ENCODE measurements at places on chromosomes 4 and X.
A peak's percentile ranks its signal among the peaks of the same experiment; 100 is the strongest.

DNA sequence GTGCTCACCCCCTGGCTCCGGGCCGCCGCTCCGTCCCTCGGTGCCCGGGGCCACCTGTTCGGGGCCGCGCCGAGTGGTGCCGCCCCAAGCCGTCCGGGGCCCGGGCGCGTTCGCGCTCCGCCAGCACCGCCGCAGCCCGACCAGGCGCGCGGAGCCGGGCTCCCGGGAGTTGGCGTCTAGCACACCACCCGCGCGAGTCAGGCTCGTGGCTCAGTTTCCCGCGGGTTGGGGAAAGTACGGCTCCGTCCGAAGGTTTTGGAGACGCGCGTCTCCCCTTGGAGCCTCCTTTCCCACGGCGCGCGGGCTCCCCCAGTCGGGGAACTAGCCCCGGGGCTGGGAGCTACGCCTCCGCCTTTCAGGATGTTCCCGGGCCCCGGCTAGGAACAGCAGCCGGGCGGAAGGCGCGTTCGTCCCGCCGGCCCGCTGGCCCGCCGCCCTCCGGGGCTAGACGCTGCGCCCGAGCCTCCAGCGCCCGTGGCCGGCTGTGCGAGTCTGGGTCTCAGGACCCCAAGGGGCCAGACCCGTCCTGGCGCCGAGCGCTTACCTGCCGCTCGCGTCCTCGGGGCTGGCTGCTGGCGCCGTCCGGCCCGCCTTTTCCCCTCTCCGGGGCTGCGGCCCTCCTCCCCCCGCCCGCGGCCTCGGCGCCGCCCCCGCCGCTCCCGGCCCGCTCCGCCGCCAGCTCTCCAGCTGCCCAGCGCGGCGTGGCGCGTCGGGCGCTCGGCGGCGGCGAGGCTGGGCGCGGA lies at the start of gene ADGRG2:
Gene ADGRG2 (minus strand): TSS at position 571 of the 743 bp plus-strand sequence. CDS start 53,634 bp downstream, outside the sequence.
- DNase-seq: peak; percentile 37

DNA sequence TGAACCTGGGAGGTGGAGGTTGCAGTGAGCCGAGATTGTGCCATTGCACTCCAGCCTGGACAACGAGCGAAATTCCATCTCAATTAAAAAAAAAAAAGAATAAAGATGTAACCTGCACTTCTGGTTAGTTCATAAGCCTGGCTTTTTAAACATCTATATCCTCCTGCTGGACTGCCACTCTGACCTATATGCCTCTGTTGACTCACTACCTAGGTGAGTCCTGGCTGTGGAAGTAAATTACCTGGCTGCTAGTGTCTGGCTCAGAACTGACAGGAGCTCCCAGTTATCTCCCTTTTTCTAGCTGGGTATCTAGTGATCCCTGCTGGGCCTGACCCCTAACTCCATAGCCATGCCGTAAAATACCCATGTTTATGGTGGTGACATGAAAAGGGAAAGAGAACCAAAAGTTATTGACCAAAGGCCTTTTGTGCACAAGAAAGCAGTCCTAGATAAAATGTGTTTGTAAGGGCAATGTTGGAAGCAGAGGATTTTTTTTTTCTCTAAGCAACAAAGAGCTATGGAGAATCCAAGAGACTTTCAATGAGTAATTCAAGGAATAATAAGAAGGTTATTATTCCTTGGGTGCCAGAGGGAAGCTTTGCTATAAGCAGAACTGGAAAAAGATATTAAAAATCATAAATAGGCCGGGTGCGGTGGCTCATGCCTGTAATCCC lies 10.4 kb upstream of the G3BP2 start:
- no peak for DNase-seq

GRCh38 chr4:2762048-2762447 lies 5.9 kb upstream of the TNIP2 start:
- DNase-seq: no peak

DNA sequence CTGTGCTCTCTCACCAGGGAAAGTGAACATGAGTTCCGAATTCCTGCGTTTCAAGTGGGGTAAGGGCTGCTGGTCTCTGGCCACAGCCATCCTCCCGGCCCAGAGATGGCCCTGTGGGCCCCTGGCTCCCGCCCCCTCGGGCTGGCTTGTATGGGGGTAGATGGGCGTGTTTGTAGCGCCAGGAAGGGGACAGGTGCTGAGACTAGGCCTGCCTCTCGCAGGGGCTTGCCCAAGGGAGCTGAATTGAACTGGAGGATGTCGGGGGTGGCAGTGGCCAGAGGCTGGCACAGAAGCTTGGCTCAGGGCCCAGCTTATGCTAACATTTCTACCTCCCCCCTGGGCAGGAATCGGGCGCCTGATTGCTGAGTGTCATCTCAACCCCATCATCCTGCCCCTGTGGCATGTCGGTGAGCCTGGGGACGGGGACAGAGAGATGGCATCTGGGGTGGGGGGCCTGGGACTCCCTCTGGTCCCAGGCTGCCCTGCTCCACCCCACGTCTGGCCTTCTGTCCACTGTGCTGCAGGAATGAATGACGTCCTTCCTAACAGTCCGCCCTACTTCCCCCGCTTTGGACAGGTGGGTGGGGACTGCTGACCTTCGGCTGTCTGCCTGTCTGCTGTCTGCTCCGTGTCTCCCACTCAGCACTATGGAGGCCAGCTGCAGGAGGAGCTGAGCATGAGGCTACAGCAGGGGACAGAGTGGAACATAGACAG lies 8.5 kb downstream of the TAFAZZIN start:
- no peak for DNase-seq

- no peak for DNase-seq
These were observed 105.6 kb downstream of the C4orf51 start for GRCh38 chr4:145785391-145786008.
